AG09309 (cell line): ENCODE measurements at places on chromosomes 6 and 20.

DNA sequence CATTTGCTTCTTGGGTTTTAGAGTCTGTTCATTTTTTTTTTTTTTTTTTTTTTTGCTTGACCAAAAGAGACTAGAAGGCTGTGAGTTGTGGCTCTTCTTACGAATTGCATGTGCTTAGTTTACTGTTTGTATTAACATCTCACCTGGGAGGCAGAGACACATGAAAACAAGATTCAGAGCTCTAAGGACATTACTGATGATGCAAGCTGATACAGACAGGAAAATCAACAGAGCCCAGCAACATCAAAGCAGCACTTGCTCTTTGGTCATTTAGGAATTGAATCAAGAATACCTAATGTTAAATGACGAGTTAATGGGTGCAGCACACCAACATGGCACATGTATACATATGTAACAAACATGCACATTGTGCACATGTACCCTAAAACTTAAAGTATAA, 55.7 kb upstream of the HS3ST5 start:
- DNase-seq = no peak

GRCh38 chr6:34273242-34273805, 24.5 kb upstream of the SMIM29 start:
- DNase-seq = peak; percentile 8

- no peak for DNase-seq
Observed at GRCh38 chr6:167845856-167846255, 19.1 kb downstream of the AFDN start.

DNA sequence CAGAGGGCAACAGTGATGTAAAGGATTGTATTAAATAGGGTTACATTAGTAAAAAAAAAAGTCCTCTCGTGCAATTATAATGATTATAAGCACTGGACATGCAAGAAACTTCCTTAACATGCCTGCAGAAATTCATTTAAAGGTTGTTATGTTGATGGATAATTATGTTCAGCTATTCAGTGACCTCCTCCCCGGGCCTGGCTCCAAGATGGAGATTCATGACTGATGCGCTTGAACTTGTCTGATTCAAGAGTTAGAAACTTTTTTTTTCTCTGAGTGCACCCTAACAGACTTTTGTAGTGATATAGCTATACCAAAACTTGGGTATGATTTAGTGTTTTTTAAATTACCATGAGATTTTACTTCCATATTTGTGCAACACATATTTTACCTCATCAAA, 1170.0 kb upstream of the CITED2 start:
- DNase-seq = no peak

GRCh38 chr20:12928755-12929401, 79.9 kb upstream of the SPTLC3 start:
- DNase-seq = peak; percentile 49
